ENCODE measurements at places on chromosomes 3 and 15. TPM values are rescaled to one million over a fixed set of nuclear protein-coding genes. Genes with fewer than 3 reads are reported as not detected.

The BUB1B gene
- 1.3 TPM for total RNA-seq

The IGSF10 gene
- total RNA-seq, result 2.5 TPM

The NRG4 gene
- not detected for total RNA-seq

The RETNLB gene
- total RNA-seq, result not detected

The USP50 gene
- total RNA-seq, result 0.47 TPM

The SUSD5 gene
- total RNA-seq, result 0.82 TPM

The C3orf22 gene
- not detected for total RNA-seq

The CTXND1 gene
- 0.24 TPM for total RNA-seq

GRCh38 chr3:128276577-128277183 is 123.4 kb downstream of the EEFSEC start:
- no peak for DNase-seq

DNA sequence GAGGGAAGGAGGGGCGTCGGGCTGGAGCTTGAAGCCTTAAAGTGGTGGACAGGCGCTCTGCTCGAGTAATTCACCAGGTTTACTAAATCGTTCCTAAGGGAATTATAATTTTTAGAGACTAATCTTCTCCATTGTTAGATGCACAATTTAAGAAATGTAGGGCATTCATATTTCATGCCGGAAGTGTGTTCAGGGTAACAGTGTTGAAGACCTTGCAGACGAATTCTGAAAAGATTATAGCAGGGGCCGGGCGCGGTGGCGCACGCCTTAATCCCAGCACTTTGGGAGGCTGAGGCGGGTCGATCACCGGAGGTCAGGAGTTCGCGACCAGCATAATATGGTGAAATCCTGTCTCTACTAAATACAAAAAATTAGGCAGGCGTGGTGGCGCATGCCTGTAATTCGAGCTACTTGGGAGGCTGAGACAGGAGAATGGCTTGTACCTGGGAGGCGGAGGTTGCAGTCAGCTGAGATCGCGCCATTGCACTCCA is 365 bp upstream of the GTF2A2 start:
- DNase-seq, result no peak

DNA sequence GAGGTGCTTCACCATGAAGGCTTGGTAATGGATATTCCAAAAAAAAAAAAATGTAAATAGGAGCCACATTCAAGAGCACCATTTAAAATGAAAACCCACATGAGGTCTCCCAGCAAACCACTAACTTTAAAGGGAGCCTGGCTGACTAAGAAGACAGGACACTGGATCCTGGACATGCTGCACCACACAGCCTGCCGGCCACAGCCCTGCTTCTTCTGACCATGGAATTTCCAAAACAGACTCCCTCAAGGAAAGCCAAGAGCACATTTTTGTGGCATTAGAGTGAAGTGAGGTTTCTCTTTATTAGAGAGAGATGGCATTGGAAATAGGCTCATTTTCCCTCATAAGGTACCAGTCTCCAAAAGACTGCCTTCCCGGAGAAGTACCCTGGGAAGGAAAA is 113.9 kb downstream of the RORA start:
- DNase-seq, result no peak

- DNase-seq, result no peak
These were observed 334.6 kb downstream of the GABRB3 start for GRCh38 chr15:26438316-26438715.

DNA sequence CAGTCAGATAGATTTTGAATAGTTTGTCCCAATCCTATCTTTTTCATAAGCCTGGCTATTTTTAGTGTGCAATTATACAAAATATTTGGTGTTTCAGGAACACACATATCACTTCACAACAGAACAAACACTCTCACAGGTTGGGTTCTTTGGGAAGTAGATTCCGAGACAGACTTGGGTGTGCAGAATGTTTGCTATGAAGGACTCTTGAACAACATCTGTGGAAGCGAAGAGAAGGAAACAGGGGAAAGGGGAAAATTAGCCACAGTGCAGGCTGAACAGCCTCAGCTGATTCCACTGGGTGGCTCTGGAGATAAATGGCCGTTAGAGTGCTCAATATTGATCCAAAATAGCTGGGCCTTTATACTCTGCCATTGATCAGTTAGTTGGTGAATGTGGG is 61.8 kb downstream of the GUCA1C start:
- DNase-seq, result no peak

GRCh38 chr15:38190501-38190900 is 62.1 kb upstream of the SPRED1 start:
- no peak for DNase-seq

DNA sequence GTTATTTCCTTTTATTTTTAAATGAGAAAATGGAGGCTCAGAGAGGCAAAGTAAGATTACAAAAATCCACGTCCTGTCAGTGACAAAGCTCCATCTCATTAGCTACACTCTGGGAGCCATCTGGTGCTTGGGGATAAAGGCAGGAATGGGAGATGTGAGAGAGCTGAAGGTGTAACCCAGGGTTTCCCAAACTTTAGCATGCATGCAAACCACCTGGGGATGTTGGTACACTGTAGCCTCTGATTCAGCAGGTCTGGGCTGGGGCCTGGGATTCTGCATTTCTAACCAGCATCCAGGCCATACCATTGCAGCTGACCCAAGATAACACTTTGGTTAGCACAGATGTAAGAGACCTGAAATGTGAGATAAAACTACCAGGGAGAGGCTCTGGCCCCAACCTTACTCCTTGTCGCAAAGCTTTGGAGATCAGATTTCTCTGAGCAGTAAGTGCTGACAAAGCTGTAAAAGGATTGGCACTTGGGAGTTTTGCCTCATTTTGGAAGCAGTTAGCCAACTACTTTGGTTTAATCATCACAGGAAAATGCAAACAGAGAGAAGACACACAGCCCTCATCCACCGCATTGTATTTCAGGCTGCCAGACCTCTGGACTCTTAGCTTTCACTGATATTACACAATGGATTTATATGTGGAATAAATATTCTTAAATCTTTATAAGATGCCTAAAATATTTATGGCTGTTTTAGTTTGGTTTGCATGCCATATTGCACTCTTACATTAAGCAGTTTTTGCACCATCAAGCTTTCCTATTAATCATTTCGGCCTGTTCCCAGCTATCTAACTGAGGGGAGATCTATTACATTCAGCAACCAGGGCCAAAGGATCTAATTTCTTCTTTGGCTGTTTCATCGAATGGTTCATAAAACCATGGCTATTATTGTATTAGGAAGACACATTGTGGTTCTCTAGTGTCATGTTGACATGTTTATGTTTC is 263.0 kb downstream of the EBLN2 start:
- no peak for DNase-seq

DNA sequence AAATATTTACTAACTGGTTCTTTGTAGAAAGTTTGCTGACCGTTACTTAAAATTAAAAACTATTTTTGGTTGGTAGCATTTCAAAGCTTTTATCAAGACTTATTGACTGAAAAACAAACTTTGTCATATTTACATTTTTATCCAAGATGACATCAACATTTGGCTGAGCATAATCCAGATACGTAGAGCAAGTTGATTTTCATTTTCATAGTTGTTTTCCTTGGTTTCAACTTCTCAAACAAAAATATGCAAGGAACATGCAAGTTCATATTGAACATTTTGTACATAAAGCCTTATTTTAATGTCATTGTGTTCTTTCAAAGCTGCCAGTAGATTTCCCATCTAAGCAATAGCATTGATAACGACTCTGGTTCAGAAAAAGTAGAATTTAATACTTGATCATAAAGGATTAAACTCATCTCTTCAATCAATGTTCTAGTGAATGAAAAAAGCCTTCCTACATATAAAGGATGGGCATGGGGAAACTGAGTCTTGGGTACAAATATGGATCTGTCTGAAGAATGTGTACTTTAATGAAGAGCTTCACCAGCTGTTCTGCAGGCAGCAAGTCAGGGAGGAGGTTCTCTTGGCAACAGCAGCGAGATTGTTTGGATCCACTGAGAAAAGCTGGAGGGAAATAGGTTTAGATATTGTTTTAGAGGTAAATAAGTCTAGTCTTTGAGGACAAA is 5.6 kb downstream of the RAB8B start:
- DNase-seq, result no peak

DNA sequence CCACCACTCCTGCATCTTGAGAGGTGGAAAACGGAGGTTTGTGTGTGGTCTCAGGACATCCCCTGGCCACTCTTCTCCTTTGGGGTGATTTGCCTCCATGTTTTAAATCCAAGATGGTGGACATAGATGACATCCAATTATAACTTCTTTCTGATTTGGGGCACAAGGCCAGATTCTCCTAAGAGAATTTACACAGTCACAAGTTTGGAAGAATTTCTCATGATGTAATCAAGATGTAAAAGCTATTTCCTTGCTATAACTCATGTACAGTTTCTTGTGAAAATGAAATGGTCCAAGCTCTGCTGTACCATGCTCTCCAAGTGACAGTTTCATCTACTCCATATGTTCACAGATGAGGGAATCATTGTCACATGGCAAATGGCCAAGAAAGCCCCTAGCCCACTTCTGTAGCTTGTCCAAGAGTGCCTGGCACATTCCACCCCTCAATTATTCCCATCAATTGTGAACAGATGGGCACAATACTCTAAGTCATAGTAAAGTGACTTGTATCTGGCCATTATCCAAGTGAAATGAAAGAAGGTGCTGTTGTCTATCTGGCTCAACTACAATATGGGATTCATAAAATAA is 134.6 kb upstream of the ROPN1 start:
- no peak for DNase-seq

- DNase-seq, result no peak
These were observed 52.1 kb upstream of the EPHB1 start for GRCh38 chr3:134743006-134743405.

DNA sequence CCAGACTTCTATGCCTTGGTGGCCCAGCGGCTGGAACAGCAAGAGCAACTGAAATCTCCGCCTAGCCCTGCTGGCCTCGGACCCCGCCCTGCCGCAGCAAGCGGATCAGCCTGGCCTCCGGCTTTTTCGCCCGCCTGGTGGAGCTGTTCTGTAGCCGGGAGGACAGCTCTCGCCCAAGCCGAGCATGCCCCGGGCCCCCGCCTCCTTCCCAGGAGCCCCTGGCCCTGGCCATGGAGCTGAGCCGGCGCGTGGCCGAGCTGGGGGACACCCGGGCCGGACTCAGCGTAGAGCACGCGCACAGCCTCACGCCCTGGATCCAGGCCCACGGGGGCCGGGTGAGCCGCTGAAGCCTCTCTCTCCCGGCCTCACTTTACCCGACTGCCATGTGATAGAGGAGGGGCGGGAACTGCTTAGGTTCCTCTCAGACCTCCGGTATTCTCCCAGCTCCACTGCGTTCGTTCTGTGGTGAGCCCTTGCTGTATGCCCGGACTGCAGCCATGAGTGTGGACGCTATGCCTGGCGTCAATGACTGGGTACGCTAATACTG is 24.1 kb upstream of the MRPL3 start:
- peak; percentile 68 for DNase-seq

DNA sequence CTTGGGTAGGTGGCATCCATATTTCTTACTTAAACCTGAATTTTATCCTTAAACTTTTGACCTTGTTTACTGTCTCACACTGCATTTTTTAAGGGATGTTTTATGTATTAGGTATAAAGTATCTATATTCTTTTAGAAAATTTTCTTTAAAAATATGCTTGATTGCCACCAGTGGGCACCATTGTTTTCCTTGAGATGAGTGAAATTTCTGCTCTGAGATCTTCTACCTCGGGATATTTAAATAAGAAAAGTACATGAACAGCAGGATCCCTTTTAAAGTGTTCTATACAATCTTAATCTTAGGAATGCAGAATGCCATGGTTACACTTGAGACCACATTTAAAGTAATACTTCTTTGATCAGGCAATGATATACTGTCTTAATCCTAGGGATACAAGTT is 108.7 kb downstream of the SLMAP start:
- DNase-seq, result no peak

DNA sequence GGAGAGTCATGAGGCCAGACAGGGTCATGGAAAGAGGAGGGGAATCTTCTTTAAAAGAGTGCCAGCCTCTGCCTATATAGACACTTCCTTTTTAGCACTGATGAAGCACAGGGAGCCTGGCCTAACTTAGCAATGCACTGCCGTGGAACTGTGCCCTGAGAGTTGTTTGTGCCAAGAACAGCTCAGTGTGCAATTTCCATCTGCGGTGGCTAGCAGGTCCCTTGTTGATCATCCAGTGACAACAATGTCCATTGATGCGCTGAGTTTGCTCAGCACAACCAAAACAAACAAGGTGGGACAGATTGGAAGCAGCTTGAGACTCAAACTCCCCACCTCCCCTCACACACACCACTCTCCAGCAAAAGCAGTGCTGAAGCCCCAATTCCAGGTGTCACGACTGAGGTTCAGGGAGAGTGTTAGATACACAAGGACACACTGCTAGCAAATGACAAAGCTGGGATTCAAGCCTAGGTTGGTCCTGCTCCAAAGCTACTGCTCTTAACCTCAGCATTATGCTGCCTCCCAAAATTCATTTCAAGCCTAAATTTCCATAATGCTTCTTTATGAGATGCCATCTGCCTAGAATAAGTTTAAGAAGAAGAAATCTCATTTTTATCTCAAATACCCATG is 316.6 kb upstream of the UBE2E2 start:
- DNase-seq, result peak; percentile 30

GRCh38 chr15:80638553-80639167 is 56.5 kb upstream of the ABHD17C start:
- DNase-seq, result no peak
